Stimulated activated CD4-positive, alpha-beta T cell treated with anti-CD3 and anti-CD28 coated beads, Interleukin-4, amount 100 ng/mL, for 1 hour (primary cell): ENCODE measurements at places on chromosomes 2 and 18.

DNA sequence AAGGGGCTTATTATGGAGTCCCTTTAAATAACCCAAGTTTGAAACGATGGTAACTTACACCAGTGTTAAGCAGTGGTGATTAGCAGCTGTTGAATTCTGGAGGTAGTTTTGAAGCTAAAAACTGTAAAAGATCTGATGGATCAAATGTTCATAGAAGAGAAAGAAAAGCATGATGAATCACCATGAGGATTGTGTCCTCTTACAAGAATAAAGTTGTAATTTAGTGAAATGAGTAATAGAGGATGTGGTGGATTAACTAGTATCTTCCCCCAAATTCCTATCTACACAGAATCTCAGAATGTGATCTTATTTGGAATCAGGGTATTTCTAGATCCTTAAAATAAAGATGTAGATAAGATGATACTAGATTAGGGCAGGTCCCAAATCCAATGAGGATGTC lies 1138.2 kb upstream of the TMEFF2 start:
- DNase-seq, result no peak

GRCh38 chr2:68357605-68358337 lies 7.3 kb upstream of the PLEK start:
- no peak for DNase-seq

DNA sequence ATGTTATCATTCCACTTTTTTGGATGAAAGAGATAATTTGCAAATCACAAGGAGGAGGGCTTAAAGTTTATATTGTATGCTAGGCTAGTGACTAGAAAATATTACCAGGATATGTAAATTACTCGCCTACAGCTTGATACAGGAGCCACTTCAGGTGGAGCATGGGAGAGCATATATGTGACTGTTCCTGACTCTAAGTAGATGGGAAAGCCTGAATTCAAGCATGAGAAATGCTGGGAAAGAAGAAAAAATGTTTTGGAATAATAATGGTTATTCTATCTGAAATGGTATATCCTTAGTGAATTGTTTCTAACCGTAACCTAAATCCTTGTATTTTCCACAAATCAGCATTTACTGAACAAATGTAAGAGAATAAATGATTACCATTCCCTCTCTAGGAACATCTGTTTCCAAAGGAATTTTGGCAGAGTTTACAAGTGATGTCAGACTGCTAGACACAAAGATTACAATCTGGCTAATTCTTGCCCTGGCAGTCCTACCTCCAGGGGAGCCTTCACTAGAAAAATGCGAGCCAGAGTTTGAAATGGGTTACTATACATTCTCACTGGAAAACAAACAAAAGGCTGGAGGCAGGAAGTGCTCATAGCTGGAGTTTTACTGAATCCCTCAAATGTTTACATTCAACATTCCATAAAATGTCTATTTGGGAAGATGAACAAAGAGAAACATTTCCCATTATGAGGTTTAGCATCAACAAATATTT lies 129.4 kb upstream of the MAPRE2 start:
- DNase-seq, result no peak

DNA sequence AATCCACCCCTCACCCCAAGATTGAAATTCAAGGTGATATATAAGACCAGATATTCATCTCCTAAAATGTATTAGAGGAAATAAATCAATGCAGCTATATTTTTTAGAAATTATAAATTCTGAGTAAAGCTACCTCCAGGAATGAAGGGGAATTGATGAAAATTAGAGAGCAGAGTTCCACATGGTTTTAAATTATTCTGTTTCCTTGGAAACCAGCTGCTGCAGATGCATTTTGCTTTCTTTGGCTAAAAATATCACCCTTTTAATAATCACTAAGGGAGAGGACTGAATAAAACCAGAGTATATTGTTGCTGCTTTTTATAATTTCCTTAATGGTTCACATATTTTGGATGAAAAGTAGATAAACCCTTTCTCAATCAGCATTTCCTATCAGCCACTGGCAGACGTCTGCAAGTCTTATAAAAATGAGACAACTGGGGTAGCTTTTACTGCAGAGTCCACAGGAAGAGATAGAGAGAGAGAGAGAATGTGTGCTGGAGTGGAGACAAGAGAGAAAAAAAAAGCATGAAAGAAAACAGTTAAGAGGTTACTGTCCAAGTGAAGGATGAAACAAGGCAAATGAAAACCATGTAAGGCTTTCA lies 2.0 kb downstream of the CSRNP3 start:
- DNase-seq, result no peak

DNA sequence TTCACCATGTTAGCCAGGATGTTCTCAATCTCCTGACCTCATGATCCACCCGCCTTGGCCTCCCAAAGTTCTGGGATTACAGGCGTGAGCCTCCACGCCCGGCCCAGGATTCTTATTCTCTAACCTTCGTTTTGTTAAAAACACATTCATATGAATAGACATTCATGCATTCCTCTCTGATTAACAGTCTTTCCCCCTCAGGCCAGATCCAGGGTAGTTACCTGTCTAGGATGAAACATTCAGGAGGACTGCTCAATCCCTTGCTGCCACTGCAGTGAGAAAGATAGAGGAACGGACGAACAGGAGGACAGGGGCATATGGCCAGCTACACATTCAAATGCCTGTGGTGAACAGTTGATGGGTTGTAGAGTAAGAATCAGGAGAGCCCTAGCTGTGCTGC lies 39.6 kb upstream of the EPC2 start:
- DNase-seq, result no peak

GRCh38 chr2:118243031-118243430 lies 154.8 kb downstream of the INSIG2 start:
- no peak for DNase-seq

DNA sequence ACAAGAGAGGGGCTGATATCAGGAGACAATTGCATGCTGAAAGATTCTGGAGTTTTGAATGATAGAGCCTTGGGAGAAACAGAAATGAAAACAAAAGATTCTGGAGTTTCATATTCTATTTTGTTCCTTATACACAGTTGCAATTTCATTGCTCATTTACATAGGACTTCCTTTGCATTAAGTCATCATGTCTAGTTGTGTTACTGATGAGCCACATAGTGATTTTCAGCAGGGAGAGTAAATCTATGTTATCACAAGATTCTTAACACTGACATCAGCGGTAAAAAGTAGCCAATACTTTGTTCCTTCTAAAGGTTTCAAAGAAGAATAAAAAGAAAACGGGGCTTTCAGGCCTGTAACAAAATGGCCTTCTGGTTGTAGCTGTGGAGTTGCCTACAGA lies 7.1 kb downstream of the ADAM17 start:
- DNase-seq, result no peak

- DNase-seq, result no peak
Measured at GRCh38 chr2:19846030-19846429, 55.8 kb downstream of the TTC32 start.
